ENCODE measurements at places on chromosomes 5 and 9.

DNA sequence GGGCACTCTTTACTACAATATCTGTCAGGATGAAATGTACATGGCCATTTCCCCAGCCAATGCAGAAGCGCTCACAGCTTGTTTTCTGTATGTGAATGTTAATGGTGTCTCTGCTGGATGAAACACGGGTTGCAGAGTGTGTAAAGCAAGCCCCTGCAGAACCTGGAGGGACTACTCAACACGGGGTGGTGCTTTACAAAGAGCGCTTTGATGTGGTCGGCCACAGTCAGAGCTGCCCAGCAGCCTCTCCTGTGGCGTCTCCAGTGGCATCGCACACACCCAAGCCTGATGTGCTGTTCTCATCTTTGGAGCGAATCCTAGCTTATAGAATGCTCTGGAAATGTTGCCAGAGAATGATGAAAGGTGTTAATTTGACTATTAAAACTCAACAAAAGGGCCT lies 162.7 kb upstream of the NFIL3 start:
- no peak for DNase-seq

DNA sequence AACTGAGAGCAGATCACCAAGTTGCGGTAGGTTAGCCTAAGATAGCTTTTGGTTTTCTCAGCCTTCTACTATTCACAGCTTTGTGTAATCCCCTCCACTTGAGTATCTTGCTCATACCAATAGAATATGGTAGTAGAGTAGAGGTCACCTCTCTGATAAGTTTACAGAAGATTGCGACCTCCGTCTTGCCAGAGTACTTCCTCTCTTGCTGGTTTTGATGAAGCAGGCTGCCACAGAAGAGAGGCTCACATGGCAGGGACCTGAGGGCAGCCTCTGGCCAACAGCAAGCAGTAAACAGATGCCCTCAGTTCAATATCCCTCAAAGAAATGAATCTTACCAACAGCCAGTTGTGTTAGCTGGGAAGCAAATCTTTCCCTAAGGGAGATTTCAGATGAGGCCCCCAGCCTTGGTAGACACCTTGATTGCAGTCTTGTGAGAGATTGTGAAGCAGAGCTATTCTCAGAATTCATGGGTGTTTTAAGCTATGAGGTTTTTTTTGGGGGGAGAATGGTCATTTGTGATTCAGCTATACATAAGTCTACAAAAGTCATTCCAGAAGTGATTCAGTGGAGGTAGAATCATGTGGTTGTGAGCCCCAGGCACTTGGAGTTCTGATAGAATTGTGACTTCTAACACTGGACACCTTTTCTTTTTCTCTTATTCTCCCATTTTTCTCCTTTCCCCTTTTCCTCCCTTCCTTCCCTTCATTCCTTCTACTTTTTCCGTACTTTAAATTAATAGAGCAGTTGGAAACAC lies 22.7 kb upstream of the CDKN2B start:
- no peak for DNase-seq

- DNase-seq = no peak
Observed at GRCh38 chr5:3994628-3995027, 399.0 kb downstream of the IRX1 start.

- DNase-seq = no peak
Observed at GRCh38 chr5:128338649-128339048, 199.4 kb downstream of the FBN2 start.

- no peak for DNase-seq
Observed at GRCh38 chr5:122500245-122501088, 188.4 kb downstream of the SNCAIP start.

- DNase-seq = no peak
Observed at GRCh38 chr9:96618209-96619123, 1.2 kb downstream of the CDC14B start.

DNA sequence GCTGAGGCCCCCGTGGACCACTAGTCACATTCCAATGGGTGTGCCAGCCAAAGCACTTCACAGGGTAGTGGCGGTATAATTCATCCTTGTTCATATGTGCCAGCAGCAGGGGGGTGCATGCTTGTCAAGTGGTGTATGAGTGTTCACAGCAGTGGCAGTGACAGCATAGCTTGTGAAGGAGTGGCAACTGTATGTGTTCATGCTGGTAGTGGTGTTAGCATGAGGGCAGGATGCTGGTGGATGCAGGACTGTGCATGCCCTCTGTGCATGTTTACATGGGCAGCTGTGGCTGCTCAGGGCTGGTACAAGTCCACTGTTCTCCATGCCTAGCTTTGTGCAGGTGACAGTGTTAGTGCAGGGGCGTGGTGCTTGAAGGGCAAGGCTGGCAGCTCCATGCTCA lies 253.4 kb upstream of the DMAC1 start:
- DNase-seq = no peak

- no peak for DNase-seq
Observed at GRCh38 chr9:4229252-4229651, 70.6 kb downstream of the GLIS3 start.

DNA sequence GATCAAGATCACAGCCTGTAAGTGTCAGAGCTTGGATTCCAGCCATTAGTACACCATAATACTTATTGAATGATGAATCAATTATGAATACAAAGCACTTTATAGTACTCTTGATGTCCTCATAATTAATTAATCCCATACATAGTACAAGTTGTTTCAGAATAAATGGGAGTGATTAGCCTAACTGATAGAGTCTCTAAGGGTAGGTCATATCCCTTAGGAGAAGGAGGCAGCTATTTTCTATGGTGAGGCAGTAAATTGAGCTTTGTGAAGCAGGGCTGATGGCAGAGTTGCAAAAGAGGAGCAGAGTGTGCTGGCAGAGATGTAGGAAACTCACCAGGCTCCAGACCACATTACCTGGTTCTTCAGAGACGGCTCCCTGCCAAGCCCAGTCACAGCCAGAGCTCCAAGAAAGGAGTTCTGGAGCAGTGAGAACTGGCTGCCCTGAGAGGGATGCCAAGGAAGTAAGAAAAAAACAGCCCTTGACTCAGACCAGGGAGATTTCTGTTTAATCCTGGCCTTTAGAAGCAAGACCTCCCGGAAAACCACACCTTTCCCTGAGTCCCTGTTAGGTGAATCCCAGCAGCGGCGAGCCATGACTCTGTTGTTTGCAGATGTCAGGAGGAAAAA lies 112.9 kb downstream of the SH3TC2 start:
- DNase-seq = no peak

DNA sequence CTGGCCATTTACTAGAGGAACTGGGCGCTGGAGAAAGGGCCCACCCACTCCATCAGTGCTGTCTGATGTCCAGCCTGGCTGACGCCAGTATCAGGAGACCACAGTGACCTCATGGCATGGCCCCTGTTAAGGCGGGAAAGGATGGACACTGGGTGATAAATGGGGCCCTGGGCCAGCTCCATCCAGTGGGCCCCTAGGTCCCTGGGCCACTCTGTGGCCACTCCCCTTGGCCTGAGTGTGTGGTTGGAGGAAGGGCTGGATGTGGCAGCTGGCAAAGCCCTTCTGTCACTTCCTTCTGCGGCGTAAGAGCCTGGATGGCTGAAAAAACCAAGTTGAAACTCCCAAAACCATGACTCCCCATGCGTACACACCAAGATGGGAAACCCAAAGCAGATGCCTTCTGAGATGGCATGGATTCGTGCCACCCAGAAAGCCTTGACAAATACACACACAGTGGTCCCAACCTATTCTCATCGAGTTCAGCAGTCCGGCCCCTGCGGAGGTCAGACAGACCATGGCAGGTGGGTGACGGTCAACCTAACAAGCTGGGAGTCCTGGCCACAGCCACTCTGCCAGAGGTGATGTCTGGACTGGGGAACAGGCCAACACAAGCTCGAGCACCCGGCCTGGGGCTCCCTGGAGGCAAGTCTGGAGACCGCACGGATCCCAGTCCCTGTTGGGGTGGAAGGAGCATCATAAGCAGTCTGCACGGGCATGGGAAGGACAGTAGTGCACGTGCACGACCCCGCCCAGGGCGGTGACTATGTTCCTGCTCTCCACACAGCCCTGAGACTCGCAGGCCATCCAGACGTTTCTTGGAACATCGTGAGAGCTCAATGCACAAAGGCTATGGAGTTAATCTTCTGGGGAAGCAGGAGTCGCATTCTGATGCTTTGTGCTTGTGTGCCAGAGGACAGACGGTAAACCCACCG lies 45.2 kb upstream of the NOTCH1 start:
- no peak for DNase-seq

DNA sequence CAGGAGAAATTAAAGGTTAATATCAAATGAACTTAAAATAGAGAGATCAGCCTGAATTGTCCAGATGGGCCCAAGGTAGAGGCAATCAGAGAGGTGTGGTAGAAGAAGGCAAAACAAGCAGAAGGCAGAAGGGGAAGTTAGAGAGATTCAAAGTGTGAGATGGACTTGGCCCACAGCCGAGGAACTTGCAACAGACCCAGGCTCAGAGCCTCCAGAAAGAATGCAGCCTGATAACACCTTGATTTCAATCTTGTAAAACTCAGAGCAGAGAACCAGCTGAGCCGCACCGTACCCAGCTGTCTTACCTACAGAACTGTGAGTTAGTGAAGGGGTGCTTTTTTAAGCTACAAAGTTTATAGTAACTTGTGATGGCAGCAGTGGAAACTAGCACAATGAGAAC lies 190.9 kb downstream of the RFK start:
- no peak for DNase-seq

GRCh38 chr9:96888591-96888990 lies 34.3 kb upstream of the ZNF782 start:
- no peak for DNase-seq

DNA sequence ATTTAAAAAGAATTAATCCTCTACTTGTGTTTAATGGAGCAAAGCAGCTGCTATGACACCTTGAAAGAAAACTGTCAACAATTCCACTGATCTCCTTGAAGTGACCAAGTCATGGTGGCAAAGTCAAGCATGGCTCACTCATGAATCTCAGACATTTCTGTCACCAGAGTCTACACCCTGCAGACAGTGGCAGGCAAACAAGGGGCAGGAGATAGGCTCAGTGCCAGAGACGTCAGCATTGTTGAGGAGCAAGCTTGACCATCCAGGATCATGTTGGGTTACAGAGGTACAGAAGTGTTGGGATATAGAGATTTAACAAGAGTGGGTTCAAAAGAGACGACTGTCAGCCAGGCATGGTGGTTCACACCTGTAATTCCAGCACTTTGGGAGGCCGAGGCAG lies 16.1 kb upstream of the VPS13A start:
- DNase-seq = no peak

GRCh38 chr5:139698490-139699146 lies 50.5 kb downstream of the CXXC5 start:
- no peak for DNase-seq

- no peak for DNase-seq
Observed at GRCh38 chr9:69748304-69748703, 11.5 kb downstream of the PTAR1 start.

DNA sequence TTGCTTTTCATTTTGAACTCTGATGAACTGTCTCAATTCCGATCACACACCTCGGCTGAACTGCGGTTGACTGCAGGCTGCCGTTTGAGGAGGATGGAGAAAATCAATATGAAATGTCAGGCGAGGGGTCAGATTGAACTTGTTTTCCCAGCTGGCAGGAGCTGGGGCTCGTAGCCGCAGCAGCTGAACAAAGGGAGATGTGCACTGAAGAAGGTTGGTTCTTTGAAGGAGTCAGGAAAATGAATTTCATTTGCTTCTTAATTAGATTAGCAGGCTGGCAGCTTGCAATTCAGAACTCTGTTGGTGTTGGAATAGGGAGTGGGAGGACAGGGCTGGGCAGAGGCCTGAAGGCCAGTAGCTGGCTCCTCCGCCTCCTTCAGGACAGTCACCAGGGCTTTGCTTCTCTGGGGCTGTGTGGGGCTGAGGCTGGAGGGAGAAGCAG lies 117.4 kb upstream of the GPR151 start:
- DNase-seq = no peak

All from stimulated activated CD8-positive, alpha-beta memory T cell treated with anti-CD3 and anti-CD28 coated beads, Interleukin-4, amount 100 ng/mL, for 1 hour (primary cell).